ENCODE measurements at places on chromosomes 7 and 10.

DNA sequence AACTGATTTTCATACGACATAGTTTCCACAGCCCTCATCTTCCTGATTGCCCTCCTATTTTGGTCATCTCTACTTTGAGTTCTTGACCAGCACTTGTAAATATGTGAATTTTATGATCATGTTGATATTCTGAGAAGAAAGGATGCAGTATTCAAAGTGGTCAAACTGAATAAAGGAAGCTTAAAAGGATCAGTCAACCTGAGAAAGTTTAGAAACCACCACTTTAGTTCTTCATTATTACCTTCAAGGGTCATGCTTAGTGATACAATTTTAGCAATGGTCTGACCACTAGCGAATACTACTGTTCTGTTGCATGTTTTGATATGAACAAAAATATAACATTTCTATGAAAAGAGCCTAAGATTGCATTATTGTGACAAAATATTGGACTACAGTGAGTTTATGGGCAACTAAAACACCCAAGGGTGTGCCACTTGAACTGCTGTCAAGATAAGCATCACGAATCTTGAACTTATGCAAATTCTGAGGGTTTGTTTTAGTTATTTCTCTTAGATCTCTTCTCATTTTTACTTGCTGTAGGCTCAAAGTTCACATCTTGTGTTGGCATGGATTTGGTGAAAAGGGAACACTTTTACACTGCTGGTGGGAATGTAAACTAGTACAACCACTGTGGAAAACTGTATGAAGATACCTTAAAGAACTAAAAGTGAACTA is 247.7 kb downstream of the IPMK start:
- no peak for DNase-seq

- no peak for DNase-seq
Observed at GRCh38 chr7:148746135-148746534, 47.4 kb downstream of the CUL1 start.

DNA sequence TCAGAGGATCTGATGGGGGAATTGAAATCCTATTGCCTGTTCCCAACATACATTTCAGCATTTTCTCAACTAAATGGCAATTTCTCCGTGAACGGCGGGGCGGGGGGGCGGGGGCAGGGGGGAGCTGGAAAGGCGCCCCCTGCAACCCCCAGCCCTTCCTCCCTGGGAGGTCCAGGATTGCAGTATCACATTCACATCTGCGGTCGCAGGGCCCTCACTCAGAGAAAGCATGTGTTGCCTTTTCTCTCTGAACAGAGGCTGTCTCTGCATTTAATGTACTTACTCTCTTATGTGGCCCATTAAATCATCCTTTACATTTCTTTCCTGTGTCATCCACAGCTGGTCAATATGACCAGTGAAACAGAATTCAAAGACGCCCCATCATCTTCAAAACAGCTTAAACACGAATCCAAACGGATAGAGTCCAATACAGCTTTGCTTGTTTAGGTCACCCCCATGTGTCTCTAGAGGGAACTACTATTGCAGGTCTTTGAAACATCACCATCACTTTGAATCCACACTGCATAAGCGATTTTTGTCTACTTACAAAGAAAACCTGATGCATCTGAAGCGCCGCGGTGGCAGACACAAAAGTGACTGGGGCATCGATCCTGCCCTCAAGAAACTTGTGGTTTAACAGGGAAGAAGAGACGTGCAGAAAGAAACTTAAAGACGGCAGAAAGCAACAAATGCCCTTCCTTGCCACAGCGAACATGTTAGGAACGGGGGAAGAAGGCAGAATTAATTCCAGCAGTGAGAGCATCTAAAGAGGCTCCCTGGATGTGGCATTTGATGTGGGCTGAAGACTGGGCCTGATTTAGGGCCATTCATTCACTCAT is 17.0 kb upstream of the ECHDC3 start:
- no peak for DNase-seq

- DNase-seq = no peak
Observed at GRCh38 chr10:15313843-15314242, 57.2 kb downstream of the FAM171A1 start.

GRCh38 chr7:32762925-32763293 is 128.7 kb downstream of the KBTBD2 start:
- no peak for DNase-seq

GRCh38 chr10:100739517-100740368 is 5.6 kb upstream of the PAX2 start:
- no peak for DNase-seq

- DNase-seq = no peak
Observed at GRCh38 chr10:78327778-78328591, 294.3 kb downstream of the RPS24 start.

DNA sequence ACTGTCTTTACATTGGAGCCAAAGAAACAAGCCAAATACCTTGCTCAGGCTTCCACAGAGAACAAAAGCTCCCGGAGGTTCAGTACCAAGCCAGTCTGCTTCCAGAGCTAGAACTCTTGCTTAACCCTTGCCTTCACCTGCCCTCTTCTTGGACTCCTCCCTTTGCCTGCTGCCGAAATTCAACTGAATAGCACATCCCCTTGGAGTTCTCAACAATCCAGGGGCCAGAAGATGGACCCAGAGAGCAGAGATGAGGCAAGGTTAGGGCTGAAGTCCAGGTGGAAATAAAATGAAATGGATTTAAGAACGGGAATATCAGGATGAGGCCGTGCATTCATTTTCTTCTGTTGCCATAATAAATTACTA is 876 bp upstream of the PIK3AP1 start:
- no peak for DNase-seq

DNA sequence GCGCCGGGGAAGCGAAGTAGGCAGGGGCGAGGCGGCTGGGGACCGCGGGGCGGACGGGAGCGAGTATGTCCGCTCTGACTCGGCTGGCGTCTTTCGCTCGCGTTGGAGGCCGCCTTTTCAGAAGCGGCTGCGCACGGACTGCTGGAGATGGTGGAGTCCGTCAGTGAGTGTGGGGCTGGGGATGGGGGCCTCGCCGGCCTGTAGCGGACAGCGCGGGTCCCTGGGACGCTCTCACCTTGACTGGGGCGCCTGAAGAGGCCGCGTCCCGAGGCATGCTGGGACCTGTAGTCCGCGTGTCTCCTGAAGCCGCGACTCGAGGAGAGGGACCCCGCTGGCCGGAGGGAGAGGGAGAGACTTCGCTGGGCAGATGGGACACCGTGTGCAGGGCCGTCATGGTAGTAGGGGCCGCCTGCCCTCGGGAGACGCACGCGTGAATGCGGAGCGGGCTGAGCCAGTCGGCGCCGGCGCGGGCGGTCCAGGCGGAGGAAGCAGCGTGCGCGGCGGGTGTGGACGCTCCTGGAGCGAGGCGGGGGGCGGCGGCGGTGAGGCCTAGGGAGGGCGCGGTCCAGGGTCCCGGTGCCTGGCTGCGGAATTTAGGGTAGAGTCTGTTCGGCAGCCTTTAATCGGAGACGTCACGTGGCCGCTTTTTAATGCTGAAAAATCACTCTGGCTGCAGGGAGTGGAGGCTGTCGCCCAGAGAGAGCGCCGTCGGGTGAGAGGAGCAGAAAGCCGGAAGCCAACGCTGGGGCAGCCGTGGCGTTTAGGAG is at the start of gene NDUFB2:
Gene NDUFB2, plus strand, starts transcription at position 29 of the 767 bp plus-strand sequence. Its CDS starts 37 bp downstream, at position 66.
- DNase-seq = no peak

DNA sequence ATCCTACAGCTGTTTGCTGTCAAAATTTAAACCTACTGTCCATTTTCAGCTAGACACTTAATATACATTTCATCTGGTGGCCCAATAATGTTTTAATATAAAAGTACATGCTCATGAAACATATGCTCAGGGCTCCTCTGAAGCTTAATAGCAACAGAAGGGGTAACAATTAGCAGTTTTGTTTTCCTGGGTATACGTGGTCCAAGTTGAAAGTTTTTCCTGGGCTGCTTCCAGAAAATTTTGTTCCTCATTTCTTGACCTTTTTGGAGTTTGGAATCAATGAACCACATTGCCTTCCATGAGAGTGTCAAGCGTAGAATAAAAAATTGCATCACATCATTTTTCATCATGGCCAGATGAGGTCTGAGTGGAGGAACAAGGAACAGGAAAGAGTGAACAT is 537.3 kb upstream of the MGMT start:
- DNase-seq = no peak

DNA sequence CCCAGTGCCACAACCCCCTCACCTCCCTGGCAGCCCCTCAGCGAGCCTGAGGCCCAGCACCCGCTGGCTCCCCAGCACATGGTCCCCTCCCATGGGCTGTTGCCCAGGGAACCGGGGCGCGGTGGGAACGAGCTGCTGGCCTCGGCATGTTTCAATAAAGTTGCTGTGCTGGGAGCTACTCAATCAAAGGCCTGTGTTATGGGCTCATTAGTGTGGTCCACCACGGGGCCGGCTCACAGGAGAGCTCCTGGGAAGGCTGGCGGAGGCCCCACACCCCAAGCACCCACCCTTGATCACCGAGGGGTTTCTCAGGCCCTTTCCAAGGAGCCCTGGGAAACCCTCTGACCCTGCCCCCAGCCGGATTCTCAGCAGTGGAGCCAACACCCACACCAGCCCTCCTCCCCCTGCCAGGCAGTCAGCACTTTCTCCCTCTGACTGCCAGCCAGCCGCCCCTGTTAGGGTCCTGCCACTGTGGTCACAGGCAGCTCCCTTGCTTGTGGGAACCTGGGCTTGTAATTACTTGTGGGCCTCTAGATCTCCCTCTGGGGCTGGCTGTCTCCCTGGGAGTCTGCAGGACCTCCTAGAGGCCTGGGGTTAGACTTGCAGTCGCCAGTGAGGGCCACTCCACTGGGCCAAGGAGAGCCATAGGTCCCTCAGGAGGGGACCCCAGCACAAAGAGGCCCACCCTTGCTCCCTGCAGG is 24.8 kb upstream of the TRIM8 start:
- no peak for DNase-seq

- no peak for DNase-seq
Observed at GRCh38 chr7:138911007-138911406, 70.2 kb downstream of the KIAA1549 start.

GRCh38 chr10:29685506-29685905 is 50.7 kb upstream of the SVIL start:
- DNase-seq = no peak

GRCh38 chr10:63217120-63217605 is 84.0 kb downstream of the NRBF2 start:
- DNase-seq = no peak

GRCh38 chr10:8790390-8790789 is 735.9 kb downstream of the GATA3 start:
- DNase-seq = no peak

DNA sequence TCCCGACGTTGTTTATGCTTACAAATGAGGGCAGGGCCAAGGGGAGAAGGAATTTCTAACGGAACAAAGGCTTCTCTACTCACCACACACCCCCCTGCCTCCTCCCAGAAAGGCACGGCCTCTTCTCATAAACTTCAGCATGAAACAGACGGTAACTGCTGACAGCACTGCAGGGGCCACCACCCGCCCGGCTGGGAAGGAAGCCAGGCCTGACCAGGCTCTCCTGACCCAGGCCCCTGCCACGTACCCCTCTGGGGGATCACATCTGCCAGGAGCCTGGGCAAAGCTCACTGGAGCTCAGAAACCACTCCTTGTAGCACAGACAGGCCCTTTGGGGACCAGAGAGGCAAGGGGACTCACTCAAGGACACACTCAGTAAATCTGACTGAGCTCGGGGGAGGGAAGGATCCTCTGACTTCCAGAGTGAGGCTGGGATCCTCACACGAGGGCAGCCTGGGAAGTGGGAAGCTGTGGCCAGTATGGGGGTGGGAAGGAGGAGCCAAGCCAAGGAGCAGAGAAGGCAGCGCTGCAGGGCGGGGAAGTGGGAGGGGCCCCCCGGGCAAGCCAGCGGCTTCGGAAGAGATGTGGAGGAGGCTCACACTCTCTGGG is 46.1 kb downstream of the ZCCHC24 start:
- no peak for DNase-seq

- no peak for DNase-seq
Observed at GRCh38 chr7:47941136-47941844, 7.0 kb downstream of the PKD1L1 start.

DNA sequence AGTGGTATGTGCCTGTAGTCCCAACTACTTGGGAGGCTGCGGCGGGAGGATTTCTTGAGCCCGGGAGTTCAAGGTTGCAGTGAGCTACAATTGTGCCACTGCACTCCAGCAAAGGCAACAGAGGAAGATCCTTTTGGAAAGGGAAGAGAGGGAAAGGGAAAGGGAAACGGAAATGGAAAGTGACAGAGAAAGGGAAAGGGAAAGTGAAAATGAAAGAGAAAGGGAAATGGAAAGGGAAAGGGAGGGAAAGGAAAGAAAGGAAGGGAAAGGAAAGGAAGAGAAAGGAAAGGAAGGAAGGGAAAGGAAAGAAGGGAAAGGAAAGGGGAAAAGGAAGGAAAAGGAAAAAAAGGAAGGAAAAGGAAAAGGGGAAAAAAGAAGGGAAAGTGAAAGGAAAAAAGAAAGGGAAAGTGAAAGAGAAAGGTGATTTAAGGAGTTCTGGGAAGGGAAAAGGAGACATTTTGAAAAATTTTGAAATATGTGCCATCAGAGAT is 2.3 kb upstream of the ZC3HAV1 start:
- DNase-seq = no peak

- DNase-seq = no peak
Observed at GRCh38 chr10:50358925-50359687, 107.8 kb upstream of the ASAH2 start.

GRCh38 chr7:143376396-143376795 is 4.7 kb upstream of the ZYX start:
- no peak for DNase-seq

DNA sequence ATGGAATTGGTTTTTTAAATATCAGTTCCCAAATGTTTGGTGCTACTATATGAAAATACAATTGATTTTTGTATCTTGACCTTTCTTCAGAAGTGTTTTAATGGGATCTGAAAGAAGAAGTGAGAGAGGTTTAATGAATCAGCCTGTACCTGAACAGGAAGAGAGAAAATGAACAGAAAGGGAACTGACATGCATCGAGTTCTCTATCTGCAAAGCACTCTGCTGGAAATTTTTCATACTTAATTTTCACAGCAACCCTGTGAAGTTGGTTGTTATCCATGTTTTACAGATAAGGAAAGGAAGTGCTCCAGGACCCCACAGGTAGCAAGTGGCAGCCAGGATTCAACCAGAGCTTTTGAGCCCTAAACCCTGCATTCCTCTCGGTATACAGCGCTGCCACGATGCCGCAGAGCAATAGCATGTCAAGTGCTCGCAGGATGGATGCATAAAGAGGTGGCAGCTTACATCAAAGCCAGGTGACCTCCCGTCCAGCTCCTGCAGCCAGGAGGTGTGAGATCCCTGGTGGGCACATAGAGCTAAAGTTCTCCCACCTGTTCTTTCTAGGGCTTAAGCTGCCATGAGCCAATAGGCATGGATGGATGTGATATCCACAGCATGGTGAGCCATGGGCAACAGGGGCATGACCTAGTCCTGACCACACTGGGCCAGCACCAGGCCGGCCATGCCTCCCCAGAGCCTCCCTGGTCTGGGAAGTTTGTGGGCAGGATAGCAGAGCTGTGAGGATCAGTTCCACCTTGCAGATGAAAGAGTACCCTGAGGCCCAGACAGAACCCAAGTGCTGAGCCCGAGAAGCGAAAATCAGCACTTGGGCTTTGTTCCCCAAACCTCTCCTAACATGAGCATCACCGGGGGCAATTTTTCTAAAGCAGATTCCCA is 57.2 kb downstream of the CALML3 start:
- DNase-seq = no peak

Measured in T-helper 2 cell (primary cell).